ENCODE measurements at places on chromosomes 5 and 9.

DNA sequence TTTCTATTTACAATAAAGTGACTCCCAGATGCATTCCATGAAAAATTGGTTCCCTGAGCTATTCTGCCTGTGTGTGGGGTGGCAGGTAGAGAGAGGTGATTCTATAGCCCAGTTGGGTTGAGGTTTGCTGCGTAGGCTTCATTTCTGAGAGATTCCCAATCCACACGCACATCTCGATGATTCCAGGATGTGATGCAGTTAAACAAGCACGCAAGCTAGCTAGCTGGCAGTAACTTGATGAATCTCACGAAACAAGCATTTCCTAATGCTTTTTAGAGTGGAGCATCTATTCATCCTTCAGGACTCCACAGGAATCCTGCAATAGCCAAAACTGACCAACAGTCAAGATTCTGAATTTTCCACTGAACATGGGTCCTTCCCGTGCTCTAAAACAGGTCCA, 43.8 kb upstream of the CER1 start:
- no peak for DNase-seq

- no peak for DNase-seq
Observed at GRCh38 chr9:73423891-73424290, 272.2 kb downstream of the ANXA1 start.

- no peak for DNase-seq
Observed at GRCh38 chr5:133421394-133421793, 190.9 kb downstream of the FSTL4 start.

DNA sequence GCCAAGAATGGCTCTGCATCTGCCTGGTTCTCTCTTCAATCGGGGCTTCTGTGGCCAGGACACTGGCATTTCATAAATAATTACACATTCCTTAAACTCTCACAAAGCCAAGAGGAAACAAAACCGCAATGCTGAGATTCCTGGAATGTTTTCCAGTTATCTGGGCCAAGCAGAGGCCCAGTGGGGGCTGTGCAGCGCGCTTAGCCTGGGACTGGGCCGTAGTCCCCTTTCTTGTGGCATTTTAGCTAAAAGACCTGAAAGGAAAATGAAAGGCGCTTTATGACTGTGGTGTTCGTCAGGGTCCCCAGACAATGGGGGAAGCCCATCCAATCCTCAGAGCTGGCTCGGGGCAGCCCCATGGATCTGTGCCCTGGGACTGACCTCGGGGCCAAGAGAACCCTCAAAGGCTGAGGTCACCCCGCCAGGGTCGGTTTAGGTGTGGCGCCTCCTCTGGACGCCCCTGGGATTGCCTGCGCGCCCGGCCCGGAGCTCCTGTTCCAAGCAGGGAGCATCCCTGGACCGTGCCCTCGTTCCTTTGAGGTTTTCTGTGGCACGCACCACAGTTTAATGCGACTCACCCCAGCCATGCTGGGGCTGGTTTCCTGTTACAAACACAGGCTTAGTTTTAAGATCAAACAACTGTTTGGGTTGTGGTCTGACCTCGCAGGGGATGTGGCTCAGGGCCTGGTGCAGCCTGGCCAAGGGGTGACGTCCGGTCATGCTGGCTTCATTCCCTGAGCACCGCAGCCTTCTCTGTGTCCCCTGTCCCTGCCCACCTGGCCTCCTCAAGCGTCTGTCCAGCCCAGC, 51.5 kb upstream of the NKD2 start:
- DNase-seq = no peak

GRCh38 chr9:130986356-130986965, 22.5 kb upstream of the LAMC3 start:
- DNase-seq = no peak

GRCh38 chr5:23071682-23072081, 218.5 kb upstream of the CDH12 start:
- DNase-seq = no peak

Data from stimulated activated CD8-positive, alpha-beta memory T cell treated with anti-CD3 and anti-CD28 coated beads, Interleukin-2, amount 100 ng/mL, for 1 hour (primary cell).